ENCODE measurements at places on chromosomes 11 and 22.

- DNase-seq: no peak
Measured at GRCh38 chr22:40592352-40593113, 44.0 kb downstream of the MRTFA start.

GRCh38 chr11:92453055-92453454, 228.4 kb downstream of the FAT3 start:
- no peak for DNase-seq

GRCh38 chr11:33692013-33692504, 8.6 kb downstream of the C11orf91 start:
- DNase-seq: no peak

DNA sequence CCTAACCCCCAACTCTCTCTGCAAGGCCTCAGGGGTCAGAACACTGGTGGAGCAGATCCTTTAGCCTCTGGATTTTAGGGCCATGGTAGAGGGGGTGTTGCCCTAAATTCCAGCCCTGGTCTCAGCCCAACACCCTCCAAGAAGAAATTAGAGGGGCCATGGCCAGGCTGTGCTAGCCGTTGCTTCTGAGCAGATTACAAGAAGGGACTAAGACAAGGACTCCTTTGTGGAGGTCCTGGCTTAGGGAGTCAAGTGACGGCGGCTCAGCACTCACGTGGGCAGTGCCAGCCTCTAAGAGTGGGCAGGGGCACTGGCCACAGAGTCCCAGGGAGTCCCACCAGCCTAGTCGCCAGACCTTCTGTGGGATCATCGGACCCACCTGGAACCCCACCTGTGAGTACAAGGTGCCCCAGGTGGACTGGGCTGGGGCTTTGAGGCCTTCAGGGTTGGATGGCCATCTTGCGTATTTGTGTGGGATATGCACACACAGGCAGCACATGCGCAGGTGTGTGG, at the start of gene BEST1:
Gene BEST1, plus strand, starts transcription at position 317 of the 513 bp plus-strand sequence. CDS start 1,456 bp downstream, outside the sequence.
- no peak for DNase-seq

DNA sequence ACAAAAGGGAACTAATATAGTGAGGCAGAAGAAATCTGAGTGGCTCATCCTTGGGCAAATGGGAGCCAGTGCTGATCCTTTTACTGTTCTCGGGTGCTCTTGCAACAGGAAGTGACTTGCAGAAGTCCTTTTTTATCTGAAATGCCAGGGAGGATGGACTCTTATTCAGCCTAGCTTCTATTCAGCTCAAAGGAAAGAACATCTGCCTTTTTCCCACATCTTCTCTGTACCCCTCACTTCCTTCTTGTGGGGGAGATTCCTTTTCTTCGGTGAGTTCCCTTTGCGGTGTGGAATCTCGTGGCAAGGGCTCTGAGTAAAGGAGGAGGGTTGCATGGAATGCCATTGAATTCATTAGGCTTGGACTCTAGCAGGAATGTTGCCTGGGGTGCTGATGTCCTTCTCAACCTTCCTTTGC, 76.2 kb downstream of the ZBTB16 start:
- DNase-seq: no peak

DNA sequence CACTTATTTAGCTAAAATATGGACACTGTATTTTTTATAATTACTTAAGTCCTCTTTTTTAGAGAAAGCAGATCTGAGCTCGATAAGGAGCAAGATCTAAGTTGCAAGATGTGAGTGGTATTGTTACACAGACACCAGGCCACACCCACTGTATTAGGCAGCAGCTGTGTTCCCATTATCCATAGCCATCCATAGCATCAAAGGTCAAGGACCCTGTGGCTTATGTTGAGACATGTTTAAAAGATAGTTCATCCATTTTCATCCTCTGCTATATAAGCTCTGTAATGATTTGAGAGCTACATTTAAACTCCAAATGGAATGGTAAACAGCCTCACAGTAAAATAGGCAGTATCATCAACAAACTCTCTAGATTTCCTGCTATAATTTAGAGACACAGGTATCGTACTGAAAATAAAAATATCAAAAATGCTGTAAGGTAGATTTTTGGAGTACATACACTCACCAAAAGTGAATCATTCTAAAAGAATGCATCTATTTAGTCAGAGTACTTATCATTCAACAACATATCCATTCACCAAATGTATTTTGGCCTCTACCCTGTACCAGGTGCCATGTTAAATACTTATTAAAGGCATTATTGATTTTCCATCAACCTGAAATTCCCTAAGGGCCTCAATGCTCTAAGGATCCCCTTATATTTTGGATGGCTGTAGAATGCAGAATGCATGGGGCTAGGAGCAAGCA, 574.0 kb downstream of the LRRC4C start:
- DNase-seq: no peak

DNA sequence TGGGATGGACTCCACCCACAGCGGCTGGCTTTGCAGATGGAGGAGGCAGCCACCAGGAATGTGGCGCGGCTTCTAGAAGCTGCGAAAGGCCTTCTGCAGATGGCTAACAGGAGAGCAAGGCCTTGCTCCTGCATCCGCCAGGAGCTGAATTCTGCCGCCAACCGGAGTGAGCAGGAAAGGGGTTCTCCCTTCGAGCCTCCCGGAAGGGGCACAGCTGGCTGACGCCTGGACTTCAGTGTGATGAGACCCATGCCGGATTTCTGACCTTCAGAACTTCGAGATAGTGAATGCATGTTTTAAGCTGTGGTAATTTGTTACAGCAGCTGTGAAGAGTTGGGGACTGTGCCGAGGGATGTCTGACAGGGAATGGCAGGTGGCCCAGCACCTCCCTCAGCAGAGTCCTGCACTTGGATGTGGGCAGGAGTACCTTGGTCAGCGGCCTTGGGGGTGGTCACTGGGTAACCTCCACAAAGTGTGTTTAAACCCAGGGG, 7.7 kb downstream of the TBC1D22A start:
- no peak for DNase-seq

DNA sequence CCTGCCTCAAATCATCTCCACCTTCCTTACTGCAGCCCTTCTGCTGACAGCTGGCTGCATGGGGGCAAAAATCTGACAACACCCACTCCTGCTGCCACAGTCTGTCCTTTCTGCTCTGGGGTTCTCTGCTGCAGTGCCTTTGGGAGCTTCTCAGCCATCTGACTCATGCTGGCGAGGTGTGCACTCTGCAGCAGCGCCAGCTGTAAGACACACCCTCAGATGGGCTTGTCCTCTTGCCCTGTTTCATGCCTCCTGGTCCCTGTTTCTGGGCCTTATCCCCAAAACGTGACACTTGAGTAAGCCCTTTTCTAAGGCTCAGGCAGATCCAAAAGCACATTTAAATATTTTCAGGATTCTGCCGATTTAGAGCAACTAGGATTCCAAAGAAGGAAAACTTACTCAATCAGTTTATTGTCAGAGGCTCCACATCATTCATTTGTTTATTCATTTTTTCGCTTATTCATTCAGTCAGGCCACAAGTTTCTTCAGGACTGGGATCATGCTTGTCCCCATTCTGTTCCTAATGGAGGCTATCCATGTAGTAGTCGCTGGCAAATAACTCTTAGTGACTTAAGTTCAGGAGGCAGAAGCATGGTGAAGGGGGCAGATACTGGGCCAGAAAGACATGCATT, 60.2 kb downstream of the SMIM38 start:
- DNase-seq: no peak

DNA sequence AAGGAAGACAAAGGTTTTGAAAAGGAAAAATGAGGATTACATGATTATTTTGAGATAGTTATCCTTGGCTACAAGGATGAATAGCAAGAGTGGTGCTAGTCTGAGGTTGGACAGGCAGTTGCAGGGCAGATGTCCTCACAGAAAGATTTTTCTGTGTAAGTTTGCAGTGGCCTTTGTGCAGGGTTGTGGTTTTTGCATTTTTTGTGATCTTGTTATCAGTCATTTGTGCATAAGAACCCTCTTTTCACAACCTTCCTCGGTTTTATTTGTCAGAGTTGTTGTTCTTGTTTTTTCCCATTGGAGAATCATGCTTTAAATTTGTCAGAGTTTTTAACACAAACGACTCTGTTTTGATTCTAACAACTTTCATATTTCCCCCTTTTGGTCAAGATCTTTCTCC, 1.4 kb downstream of the CCDC134 start:
- no peak for DNase-seq

- no peak for DNase-seq
Measured at GRCh38 chr22:32354360-32355351, 3.0 kb upstream of the RFPL3 start.

GRCh38 chr11:16778876-16779275, 40.4 kb downstream of the C11orf58 start:
- no peak for DNase-seq

DNA sequence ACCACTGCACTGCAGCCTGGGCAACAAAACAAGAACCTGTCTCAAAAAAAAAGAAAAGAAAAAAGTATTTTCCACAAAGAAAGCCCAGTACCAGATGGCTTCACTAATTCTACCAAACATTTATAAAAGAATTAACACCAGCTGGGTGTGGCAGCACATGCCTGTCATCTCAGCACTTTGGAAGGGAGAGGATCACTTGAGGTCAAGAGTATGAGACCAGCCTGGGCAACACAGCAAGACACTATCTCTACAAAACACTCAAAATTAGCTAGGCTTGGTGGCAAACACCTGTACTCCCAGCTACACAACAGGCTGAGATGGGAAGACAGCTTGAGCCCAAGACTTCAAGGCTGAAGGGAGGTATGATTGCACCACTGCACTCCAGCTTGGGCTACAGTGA, 20.1 kb downstream of the RSF1 start:
- no peak for DNase-seq

- DNase-seq: no peak
Measured at GRCh38 chr22:48576333-48577013, 1251.2 kb downstream of the BRD1 start.

GRCh38 chr11:69746752-69747742, 28.1 kb downstream of the FGF4 start:
- no peak for DNase-seq

DNA sequence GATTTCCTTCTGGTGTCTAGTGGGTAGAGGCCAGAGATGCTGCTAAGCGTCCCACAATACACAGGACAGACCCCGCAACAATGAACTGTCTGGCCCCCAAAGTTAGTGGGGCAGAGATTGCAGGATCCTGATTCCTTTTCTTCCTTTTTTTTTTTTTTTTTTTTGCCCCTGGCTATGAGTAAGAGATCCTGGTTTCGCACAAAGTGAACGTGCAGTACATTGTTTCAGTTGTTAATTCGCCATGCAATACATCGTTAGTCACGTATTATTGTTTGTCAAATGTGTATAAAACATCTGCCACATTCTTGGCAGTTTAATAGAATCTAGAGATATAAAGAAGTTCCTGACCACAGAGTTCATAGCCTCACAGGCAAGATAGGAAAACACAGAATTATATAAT, 20.2 kb downstream of the ST3GAL4 start:
- DNase-seq: no peak

- DNase-seq: no peak
Measured at GRCh38 chr11:38818720-38819119, 2220.7 kb upstream of the RAG2 start.

DNA sequence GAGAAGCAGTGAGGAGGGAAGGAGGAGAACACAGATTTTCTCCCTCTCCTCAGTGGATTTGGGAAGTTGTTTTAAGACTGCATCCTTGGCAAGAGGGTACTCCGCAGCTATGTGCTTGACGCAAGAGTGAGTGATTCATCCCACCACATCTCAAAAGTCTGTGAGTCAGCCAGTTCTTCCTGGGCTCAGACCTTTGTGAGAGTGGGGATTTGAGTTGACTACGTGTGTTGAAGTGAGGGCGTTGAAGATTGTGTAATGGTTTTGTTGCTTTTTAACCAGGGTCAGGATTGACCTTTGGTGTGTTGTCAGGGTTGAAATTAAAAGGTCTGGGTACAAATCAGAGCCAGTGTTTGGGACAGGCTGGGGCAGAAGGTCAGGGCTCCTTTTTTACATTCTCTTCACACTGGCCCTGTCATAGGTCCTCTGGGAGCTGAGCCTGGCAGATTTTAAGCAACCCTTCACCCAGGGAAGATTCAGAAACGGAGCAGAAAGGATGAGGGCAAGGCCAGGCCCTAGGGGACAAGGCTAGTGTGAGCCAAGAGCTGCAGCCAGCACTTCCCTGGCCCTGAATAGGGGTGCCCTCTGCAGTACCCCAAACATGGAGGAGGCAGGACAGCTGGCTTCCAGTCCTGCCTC, 4.2 kb upstream of the C11orf86 start:
- peak; percentile 51 for DNase-seq

DNA sequence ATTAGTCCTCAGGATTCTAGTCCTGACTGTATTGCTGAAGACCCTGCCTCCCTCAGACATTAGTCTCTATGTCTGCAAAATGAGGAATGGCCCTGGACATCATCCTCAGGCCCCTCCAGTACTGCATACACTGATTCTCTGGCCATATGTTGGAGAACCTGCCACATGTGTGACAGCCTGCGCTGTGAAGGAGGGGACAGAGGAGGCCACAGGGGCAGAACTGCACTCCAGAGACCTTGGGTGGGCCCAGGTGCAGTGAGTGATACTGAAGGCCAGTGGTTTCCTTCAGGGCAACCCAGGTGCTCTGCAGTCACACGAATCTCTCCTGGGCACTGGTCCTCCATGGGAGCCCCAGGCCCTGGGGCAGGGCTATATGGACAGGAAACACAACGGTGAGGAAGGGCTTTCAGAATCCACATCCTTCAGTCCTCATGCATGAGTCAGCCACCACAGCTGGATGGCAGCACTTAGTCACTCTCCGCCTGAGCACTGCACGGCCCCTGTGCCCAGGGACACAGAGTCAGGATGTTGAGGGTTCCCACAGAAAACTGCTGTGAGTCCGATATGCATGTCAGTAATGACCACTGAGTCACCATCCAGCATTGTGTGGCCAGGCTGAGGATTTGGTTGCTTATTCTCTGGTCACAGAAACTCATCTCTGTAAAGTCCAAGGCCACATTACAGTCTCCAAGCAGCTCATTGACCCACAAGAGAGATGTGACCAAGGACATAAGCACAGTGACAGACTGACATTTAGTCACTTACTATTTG, 39.7 kb downstream of the ME3 start:
- DNase-seq: peak; percentile 67

- no peak for DNase-seq
Measured at GRCh38 chr11:102523887-102524286, 6.7 kb downstream of the MMP7 start.

GRCh38 chr11:79087961-79088318, 352.9 kb downstream of the TENM4 start:
- no peak for DNase-seq

DNA sequence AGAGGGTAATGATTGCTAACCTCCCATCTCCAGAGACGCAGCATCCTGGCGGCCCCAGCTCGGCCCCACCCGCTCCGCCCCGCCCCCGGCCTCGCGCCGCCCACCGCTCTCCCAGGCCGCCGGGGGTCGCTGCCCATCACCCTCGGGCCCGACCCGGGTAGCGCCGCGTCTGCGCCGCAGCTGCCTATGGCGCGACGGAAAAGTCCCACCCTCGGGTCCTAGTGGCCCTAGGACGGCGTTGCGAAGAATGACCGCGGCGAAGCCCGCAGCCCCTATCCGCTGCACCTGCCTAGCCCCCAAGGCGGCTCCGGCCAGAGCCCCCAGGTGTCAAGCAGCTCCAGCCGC, 457 bp downstream of the CPSF7 start:
- peak; percentile 58 for DNase-seq

GRCh38 chr11:16587670-16588069, 150.8 kb upstream of the C11orf58 start:
- DNase-seq: no peak

- DNase-seq: no peak
Measured at GRCh38 chr11:70365544-70365927, 32.8 kb upstream of the CTTN start.

All from stimulated activated CD4-positive, alpha-beta T cell treated with anti-CD3 and anti-CD28 coated beads, Interleukin-1b, Interleukin-23, amount 100 ng/mL, for 48 hours (primary cell).